ENCODE measurements at places on chromosomes 5 and 9.

DNA sequence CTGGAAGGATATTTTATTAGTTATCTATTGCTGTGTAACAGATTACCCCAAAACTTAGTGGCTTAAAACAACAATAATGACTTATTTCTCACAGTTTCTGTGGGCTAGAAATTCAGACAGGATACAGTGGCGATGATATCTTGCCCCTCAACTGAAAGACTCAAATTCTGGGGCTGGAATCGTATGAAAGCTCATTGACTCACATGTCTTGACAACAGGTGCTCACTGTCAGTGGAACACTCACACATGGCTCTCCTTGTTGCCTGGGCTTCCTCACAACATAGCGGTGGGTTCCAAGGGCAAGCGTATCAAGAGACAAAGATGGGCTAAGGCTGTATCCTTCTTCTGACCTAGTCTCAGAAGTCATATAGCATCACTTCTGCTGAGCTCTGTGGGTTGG, 3.7 kb upstream of the GNPDA1 start:
- peak; percentile 66 for DNase-seq

- no peak for DNase-seq
Observed at GRCh38 chr5:119417891-119418605, 34.2 kb upstream of the HSD17B4 start.

DNA sequence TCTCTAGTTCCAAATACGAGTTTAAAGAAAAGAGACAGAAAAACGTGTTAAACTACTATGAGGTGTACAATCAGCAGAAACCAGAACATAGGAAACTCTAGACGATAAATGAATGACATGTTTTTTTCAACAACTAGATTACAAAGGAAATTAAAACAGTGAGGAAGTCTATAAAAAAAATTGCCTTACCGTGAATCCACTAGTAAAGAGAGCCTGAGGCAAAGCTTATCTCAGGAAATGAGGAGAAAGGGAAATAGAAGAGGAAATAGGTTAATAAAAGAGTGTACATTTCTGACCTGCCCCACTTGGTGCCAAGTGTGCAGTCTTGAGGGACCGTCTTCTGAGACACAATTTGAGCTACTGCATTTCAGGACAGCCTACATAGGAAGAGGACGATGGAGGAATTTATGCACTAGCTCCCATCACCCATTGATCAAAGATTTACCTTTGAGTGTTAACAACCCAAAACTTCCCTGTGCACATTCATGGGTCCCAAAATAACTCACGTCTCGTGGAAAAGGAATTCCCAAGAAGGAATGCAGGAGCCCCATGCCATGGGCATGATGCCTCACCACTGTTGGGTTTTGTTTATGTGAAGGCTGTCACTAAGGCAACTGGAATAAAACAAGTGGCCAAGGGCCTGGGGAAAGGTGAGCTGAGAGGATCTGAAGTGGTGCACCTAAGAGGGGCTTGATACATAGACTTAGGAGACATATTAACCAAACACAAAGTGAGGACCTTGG, 53.6 kb upstream of the SLC1A3 start:
- DNase-seq = no peak

GRCh38 chr5:92778261-92778660, 802.8 kb downstream of the NR2F1-AS1 start:
- DNase-seq = no peak

DNA sequence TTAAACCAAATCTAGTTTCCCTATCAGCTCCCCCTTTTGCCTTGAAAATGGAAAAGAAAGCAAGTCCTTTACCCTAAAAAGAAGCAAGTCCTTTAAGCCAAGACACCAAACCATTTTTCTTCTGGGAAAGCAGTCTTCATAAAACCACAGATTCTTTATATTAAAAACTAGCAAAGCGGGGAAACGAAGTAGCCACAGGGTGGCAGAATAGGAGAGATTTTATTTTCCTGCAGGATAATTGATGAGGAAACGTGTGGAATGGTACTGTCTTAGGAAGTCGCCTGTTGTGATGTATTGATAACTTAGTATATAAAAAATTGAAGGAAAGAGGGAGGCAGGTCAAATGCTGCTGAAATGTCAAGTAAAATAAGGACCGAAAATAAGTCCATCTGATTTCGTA, 41.1 kb downstream of the ZNF883 start:
- DNase-seq = no peak

DNA sequence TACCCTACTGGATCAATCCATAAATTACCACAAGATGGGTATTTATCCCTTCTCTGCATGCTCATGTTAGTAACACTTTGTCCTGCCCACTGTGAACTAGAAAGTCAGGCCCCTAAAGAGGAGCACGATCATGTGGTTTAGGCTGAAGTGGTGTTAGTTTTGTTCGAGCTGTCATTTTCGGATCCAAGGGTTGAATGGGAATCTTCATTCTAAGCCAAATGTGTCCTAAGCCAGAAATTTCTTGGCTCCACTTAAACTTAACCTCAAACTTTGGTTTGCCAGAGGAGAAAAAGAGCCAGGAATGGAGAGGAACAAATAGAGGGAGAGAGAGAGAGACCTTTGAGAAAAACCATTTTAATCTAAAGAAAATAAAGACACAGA, 837.7 kb upstream of the ZNF608 start:
- no peak for DNase-seq

- DNase-seq = no peak
Observed at GRCh38 chr9:135471791-135472640, 7.6 kb upstream of the PPP1R26 start.

DNA sequence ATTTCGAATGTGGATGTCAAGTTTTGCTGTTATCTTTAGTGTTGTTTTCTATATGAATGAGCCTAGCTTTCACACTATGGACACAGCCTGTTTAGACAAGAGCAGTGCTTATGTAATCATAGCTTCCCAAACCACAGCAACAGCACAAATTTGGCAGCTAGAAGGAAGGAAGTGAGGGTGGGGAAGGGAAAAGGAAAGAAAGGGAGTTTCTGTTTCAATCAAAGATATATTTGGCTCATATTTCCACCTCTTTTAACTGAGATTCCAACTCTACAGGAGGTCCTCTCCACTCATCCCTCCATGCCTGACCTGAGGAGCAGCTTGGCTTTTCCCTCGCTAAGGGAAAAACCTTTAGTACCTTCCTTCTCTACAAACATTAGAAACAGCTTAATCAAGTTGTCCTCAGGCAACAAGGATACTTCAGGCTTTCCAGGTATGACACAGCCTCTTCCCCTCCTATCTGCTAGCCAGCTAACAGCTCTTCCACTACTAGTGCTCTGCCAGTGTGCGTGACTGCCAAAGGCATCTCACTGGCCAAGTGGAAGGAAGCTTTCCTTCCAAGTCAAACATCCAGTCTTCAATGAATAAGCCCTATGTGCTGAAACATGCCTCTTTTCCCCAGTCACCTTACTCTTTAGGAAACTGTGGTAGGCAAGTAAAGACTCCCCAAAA, 268.6 kb upstream of the PTGER4 start:
- no peak for DNase-seq

- no peak for DNase-seq
Observed at GRCh38 chr5:68242743-68243142, 27.2 kb downstream of the PIK3R1 start.

DNA sequence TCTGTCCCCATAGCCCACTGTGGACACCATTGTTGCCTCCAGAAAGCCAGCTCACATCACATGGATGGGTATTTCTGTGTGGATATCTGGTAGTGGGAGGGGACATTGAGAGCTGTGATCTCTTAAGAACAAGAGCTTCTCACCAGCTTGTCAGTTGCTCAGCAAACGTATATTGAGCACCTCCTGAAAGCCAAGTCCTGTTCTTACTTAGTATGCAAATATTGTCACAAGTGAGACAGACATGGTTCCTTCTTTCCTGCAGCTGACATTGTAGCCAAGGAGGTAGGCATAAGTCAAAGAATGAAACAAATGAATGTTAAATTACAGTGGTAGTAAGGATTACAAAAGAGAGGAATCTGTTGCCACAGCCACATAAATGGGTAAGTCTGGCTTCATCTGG, 3.8 kb downstream of the TCOF1 start:
- no peak for DNase-seq

DNA sequence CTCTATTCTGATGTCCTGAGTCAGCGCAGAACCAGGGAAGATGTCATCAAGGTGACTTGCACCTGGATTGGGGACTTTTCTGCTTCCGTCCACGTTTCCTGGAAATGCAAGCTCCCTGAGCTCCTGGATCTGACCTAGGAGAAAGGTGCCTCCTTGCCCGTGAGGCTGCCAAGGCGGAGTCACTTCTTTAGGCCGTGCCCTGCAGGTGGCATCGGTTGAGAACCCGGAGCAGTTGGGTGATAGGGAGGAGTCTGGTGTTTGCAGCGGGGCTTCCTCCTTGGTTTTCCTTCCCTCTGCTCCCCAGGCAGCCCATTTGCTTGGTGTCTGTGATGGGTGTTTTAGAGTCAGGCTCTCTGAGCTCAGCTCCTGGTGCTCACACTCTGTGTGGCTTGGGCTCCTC, 15.2 kb downstream of the NANS start:
- DNase-seq = no peak

DNA sequence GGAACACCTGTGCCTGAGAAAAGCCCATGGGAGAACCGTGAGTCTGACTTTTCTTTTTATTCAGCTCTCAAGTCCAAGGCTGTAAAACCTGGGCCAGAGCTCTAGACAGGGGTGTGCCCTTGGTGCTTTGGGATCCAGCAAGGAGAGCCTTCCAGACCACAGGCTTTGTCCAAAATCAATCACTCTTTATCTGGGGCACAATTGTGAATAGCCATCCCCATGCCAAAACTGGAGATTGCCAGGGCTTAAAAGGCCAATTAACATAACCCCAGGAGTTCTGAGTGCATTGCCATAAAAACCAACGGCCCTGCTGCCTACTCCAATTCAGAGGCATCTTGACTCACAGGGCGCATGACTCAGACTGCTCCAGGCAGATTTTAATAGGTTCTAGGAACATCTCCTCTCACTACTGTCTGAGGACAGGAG, 391.8 kb downstream of the ARHGEF28 start:
- no peak for DNase-seq
